Cortex of kidney (tissue), 1 donor: ENCODE measurements at places on chromosomes 12 and 14.

DNA sequence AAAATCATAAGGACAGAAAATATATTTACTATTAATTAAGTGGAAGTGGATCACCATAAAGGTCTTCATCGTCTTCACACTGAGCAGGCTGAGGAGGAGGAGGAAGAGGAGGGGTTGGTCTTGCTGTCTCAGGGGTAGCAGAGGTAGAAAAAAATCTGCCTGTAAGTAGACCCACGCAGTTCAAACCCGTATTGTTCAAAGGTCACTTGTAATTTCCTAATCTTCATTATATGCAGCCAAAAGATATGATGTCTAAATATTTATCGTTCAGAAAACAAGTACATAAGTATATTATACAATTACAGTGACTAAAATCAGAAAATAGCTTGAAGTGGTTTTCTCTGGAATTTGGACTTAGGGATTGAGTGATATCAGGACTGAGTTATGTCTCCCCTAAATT is 72.1 kb downstream of the GTF2A1 start:
- DNase-seq = no peak

DNA sequence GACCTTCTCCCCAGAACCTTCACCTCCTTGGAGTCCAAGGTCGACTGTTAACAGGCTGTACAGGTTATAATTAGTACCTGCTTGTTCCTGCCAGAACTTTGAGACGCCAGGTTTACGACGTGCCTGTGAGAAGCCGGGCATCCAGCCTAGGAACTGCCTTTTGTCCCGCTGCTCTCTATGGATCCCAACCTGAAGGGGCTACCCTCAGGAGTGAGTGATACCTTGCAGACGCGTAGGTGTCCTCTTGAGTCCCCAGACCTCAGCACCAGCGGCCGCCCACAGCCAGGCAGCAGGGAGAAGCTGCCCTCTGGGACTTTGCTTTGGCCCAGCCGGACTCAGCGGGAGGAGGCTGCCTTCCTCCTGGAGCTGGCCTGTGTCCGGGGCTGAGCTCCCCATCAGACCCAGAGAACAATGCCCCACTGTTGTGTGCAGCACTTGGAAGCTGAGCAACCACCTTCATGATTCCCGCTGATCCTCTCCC is 16.2 kb downstream of the SYNE3 start:
- no peak for DNase-seq

GRCh38 chr12:18546399-18546798 is 191.4 kb downstream of the PLCZ1 start:
- DNase-seq = no peak

DNA sequence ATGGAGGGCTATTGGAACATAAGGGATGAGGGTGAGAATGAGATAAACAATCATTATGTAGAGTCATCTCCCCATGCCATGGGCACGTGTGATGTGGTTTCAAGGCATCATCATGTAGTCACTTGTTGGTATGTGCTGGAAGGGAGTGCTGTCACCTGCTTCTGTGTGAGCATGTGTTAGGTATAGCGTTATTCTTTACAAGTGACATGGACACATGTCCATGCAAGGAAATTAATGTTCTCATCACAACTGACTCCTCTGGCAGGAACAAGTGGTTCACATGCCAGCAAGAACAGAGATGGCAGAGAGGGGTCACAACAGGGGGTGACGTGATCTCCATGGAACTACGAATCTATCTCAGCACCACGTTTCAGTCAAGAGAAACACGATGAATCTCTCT is 815.8 kb downstream of the BCL11B start:
- no peak for DNase-seq

DNA sequence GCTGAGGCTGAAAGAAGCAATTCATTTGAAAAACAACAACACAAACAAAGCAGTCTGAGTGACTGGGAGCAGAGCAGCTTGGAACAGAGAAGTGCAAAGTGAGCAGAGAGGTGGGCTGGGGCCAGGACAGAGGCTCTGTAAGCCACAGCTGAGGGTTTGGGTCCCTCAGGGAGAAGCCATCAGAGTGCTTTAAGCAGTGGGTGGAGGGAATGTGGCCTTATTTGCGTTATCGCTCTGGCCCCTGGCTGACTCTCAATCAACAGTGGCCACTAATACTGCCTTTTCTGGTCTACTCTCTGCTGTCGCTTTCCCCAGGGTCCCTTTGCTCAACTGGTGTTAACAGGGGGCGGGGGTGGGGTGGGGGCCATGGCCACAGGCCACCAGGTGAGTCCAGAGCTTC is 44.2 kb downstream of the IRF2BPL start:
- no peak for DNase-seq

DNA sequence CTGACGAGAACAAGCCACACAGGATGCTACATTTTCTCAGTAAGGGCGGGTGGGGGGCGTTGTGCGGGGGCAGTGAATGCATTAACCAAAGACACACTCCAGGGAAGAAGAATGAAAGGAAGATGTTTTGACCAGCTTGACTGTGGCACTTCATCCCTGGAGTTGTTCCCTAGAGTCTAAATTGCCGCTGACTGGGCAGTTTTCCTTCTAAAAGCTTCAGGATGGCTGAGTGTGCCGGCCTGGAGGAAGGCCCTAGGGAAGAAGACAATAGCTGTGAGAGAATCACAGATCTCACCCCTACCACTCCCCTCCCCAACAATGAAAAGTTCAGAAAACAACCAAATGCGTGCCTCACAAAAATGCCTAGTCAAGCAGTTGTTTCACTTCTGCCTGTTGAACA is 67.2 kb downstream of the NKX2-1 start:
- no peak for DNase-seq

DNA sequence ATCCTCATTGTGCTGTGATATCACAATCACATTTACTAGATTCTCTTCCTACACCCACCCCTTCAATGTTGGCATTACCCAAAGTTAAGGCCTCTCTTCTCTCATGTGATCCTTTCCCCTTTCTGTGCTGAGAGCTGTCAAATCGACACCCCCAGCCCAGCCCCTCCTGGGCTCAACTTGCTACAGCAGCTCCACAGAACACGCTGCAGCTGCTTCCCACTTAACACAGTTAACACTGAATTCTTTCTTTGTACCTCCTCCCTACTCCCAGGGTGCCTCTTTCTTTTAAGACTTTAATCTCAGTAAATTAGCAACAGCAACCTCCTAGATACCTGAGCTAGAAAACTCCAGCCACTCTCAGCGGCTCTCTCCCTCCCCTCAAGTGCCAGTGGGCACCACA is 17.8 kb downstream of the SPTB start:
- DNase-seq = no peak

GRCh38 chr14:92121207-92121669 is 268 bp downstream of the NDUFB1 start:
- DNase-seq = no peak

DNA sequence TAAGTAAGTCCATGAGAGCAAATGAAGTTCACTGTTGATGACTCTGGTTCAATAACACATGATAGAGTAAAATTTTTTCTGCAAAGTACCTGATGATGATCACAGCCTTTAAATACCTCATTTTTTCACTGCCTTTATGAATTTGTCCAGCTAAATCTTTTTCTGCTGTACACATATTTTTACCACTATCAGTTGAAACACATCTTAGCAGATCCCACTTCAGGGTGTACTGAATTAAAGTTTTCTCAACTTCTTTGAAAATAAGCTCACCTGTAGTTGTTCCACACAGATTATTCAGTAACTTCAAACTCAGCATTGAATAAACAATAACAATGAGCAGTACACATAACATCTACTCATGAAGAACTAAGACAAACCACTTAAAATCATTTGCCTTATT is 385.9 kb downstream of the NELL2 start:
- no peak for DNase-seq

DNA sequence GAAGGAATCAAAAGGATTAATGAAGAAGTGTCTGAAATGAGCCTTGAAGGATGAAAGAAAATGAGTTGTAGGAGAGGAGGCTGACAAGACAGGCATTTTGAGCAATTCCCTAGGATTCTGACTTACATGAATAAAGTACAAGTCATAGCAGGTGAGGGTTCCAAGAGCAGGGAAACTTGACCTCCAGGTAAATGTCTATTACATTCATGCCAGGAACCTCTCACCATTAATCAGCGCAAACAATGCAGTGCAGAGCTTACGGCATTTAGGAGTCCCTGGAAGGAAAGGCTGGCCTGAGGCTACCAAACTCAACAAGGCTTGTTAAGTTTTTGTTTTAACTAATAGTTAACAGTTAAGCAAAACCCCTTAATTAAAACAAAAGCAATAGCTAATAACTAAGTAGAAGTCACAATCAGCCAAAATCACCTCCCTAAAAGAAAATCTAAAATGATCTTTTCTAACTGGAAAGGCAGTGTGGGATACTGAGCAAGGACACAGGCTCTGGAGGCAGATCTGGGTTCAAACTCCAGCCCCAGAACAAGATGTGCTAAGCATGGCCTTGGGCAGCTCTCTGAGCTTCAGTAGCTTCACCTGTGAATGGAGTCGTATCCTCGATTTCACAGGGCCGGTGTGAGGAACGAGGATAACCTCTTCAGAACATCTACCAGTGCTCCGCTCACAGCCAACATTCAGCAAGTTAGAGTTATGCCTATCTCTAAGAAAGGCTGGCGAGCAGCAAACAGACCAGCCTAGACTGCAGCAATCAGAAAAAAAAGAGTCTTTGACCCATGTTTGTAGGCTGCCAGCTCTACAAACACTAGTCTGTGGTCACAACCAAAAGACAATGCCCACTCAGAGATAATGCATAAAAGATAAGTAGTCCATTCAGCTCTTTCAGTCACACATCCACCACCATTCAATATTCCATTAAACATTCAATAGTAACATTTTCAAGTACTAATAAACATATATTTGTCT is 16.9 kb downstream of the PPTC7 start:
- no peak for DNase-seq

GRCh38 chr12:81492131-81492720 is 266.9 kb downstream of the PPFIA2 start:
- DNase-seq = no peak

DNA sequence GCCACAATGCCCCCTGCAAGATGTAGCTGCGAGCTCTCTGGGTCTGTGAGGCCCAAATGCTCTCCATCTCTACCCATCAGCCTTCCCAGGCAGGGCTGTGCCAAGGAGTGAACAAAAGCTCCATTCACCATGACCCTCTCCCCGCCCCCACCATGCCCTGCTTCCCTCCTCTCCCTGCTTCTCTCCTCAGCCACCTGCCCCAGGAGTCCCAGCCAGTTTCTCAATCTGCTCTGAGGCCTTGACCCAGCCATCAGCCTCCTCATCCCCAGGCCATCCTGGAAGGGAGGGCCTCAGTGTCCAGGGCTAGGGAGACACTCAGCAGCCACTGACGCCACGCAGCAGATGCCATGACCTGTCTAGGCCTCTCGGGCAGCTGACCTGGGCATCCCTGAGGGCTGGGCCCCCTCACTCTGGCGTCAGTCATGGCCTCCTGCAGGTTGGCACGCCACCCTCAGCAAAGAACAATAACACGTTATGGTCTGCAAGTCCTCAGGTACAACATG is 8.5 kb upstream of the KRT5 start:
- no peak for DNase-seq

DNA sequence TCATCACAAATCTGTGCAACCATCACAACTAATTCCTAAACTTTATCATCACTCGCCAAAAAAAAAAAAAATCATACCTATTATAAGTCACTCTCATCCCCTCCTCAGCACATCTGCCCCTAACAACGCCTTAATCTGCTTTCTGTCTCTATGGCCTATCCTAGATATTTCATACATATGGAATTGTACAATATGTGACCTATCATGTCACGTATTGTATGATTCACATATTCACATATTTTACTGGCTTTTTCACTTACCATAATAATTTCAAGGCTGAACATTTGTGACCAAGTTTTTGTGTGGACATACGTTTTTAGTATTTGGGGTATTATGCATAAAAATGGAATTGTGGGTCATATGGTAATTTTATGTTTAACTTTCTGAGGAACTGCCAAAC is 400.7 kb downstream of the DAD1 start:
- DNase-seq = no peak

DNA sequence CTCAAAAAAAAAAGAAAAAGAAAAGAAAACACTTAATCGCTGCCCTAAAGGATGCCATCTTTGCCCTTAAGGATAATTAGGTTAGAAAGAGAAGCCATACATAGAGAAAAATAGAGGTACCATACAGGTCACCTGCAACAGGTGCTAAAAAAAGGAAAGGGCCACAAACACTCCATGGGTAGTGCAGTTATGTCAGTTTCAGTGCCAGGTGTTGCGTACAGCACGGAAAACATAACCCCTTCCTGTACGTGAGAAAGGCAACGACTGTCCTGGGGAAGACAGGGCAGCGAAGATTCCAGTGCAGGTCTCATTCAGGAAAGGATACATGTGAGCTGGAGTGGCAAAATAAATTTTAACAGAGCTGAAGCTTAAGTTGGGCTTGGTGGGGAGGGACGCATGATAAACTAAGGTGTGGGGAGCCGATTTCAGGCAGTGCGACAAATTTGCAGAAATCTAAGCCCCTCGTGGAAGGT is 553 bp upstream of the DAZAP2 start:
- no peak for DNase-seq

DNA sequence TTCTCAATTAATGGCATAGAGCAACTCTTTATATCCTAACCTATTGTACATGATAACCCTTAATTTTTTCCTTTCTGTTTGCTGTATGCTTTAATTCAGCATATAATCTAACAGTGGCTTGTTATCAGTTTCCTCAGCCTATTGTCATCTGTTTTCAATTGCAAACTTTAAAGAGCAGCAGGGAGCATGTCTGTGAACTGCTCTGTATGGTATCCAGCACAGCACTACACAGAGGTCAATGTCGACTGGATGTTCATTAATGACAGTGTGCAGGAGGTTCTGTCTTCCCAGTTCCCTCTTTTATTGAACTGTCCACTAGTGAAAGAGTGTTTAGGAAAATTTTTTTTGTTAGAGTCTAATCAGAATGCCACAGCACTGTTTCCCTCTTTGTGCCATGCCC is 609.1 kb downstream of the SOX5 start:
- DNase-seq = no peak

DNA sequence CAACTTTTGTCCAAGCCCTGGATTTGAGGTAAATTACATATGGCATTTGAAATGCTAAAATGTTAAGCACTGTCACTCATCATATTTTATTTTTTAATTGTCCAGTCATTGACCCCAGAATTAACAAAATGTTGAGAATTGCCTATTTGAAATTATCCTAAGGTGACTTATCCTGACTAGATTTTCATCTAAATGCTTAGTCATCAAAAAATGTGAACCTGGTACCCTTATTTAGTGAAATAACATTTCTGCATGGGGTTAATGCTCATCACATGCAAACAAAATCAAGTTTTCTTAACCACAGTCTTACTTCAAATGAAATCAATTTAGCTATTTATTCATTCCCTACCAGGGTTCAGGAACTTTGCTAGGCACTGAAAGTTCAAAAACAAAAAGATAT is 232.0 kb upstream of the DCN start:
- no peak for DNase-seq
